Activated CD4-positive, alpha-beta T cell treated with anti-CD3 and anti-CD28 coated beads, Interleukin-2, amount 10 ng/mL, durations not matched to agents 7 days and 5 days (primary cell): ENCODE measurements at places on chromosomes 7 and 10.
A peak's percentile ranks its signal among the peaks of the same experiment; 100 is the strongest.

- no peak for DNase-seq
Measured at GRCh38 chr10:88530629-88531391, 52.3 kb downstream of the RNLS start.

GRCh38 chr10:80642661-80643060 lies 105.0 kb downstream of the SH2D4B start:
- DNase-seq: no peak

- no peak for DNase-seq
Measured at GRCh38 chr7:136857573-136857972, 10.9 kb upstream of the CHRM2 start.

GRCh38 chr10:114655671-114656070 lies 2.4 kb downstream of the ABLIM1 start:
- DNase-seq: no peak

DNA sequence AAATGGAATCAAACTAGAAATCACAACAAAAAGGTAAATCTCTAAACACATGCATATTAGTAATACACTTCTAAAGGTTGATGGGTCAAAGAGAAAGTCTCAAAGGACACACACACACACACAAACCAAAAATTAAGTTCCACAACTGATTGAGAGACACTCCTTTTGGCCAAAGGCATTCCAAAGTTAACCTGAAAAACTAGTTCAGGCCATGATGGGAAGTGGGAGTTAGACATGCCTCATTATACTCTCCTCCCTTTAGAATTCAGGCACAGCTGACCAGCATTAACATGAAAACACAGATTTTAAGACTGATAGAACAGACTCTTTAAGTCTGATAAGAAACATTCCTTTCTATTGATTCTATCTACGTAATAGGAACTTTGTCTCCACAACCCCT lies 332.4 kb upstream of the IGFBP3 start:
- DNase-seq: no peak

- no peak for DNase-seq
Measured at GRCh38 chr10:86871563-86872183, 85.7 kb downstream of the MMRN2 start.

DNA sequence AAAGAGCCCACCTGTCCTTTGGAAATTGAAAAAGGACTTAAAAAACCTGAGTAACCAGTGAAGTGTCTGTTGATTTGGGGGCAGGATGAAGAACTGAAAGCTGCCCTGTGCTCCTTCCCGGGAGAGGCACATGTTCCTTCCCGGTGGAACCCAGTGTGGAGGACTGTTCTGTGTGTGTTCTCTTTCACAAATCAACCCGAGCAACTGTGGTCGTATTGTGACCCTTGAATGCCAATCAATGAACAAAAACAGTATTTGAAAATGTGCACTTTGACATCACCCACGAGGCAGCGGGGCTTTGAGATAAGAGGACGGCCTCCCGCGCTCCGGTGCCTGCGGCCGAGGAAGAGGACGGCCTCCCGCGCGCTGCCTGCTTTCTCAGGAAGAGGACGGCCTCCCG lies 139.0 kb downstream of the VIPR2 start:
- DNase-seq: no peak

DNA sequence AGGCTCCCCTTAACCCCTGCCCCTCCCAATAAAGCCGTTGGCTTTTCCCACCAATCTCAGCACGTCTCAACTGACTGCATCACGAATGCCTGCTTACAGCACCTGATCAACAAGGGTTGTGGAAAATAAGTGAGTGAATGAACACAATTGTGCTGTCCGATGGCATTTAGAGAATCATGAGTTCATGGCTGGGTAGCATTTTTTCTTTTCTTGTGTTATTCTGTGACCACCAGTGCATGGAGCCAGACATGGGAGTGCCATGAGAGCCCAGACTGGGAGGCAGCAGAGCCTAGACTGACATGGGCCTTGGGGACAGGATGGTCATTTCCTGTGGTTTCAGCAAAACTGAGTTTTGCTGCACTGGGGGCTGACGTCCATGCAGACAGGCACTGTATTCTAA lies 254.1 kb upstream of the IGFBP3 start:
- DNase-seq: no peak

DNA sequence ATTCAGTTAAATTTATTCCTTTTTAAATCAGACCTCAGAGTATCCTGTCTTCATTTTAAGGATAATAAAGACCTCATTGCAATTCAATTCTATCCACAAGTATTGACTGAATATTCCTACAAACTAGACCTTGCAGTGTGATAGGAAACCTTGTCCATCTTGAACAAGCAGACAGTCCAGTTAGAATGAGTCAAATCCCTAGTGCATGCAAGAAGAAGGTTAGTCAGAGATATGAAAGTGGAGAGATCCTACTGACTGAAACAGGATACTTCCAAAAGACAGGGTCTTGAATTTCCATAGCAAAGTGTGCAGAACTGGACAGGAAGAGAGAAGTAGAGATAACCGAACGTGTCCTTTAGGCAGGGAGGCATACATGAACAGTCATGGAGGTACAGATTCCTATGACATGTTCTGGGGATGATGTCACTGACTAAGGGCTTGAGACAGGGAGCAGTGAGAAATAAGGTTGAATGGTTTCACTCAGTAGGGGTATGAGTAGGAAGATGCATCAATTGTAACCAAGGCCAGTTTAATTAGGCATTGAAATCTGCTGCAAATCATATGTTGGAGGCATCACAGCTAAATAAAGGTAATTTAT lies 45.2 kb downstream of the PPP1R3A start:
- no peak for DNase-seq

GRCh38 chr10:1208366-1209311 lies 152.5 kb downstream of the WDR37 start:
- DNase-seq: no peak

DNA sequence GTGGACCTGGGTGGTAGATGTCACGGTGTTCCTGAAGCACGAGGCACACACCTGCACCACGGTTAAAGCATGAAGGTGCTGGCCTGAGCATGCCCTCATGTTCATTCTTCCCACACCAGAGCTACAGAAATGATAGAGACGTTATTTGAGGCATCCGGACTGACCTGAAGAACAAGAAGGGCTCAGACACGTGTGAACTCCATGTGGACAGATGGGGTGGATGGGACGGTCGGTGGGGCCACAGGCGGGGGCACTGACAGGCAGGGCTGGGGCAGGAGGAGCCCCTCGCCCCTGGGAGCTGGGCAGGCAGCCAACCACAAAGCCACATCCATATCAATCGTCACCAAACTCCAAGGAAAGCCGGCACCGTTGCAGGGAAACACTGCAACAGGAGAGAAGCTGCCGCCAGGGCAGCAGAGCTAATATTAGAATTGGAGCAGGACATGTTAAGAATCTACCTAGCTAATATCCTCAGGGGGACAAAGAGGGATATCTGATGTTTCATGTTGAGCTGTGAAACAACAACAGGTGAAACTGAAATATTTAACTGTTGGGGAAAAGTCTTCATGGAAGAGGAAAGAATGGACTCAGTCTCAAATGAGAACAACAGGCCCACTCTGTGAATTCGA lies 37.8 kb upstream of the DIP2C start:
- no peak for DNase-seq

DNA sequence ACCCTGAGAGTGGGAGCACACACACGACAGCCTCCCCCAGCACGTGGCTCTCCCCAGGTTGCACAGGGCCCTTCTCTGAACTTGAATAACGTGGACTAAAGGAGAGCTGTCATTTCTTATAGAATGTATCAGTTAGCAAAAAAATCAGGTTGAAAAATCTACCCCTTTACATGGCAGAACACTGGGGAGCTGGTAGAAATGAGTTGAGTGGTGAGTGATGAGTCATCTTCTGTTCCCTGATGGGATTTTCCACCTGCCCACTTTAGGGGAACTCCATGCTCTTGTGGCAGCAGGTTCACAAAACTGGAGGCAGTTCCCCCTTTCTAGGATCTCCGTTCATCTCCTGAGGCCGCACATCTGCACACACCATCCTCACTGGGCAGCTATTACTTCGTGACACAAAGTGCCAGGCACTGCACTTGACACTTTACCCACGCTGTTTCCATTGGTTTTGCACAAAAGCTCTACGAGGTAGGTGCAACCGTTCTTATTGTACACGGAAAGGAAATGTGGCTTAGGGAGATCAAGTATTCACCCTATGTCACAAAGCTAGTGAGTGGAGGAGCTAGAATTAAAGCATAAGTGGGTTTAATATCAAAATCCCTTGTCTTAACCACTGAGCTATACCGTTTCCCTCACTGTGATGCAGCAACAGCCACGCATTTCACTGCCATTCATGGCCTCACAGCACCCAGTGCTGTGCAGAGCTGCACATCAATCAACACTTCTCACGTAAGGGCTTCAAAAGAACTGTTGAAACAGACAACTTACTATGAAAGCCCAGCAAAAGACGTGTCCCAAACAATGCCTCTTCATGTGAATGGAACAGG lies 80.2 kb downstream of the RNF216 start:
- DNase-seq: peak; percentile 52

DNA sequence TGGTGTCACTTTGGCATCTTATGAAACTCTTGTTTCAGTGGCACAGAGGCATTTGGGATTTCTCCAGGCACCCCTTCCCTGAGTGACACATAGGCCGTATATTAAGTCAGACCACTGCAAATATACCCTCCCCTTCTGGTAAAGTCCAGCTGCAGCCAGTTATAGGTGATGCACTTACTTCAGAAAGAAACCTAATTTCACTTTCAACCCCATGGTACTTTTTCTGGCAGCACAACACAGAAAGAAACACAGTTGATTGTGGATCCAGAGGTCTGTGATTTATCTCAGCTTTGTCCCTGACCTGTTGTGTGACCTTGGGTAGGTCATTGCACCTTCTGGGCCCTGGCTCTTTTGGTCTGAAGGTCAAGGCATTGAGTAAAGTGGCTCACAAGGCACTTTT lies 173.2 kb downstream of the BUB3 start:
- no peak for DNase-seq

DNA sequence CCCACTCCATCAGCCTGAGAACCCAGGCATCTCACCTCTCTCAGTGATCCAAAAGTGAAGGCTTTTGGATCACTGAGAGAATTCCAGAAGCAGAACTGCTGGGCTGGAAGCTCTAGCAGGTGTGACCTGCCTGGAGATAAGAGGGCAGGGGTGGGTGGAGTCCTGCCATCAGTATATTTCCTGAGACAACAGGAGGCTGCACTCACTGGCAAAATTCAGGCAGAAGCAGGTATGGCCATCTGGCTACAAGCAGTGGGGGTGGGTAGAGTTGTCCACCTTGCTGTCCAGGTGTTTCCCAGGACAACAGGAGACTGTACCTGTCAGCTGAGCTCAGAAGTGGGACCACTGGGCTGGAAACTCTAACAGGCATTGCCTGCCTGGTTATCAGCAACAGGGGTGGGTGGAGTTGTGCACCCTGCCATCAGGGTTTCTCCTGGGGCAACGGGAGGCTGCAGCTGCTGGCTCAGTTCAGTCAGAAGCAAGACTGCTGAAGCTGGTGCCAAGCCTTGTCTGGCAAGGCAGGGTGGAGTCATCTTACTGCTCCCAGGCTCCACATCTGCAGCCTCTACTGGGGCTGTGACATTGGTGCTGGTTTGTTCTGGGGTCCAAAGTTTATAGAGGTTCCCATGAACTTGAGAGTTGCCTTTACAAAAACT lies 47.2 kb upstream of the SFTPD start:
- no peak for DNase-seq

- DNase-seq: no peak
Measured at GRCh38 chr7:108455551-108455997, 662 bp downstream of the NRCAM start.

DNA sequence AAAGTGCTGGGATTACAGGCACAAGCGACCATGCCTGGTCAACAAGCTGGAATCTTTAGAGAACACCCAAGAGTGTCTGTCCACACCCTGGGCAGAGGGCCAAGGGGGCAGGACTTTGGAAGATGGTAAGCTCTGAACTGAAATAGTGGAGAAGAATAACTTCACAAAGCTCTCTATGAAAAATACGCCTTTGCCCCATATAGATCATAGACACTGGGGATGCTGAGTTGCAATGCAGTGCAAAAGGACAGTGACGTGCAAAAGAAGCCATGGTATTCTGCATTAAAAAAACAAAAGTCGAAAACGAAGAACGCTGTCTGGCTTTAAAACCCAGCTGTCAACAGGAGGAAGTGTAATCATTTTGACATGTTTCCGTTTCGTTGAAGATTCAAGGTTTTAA lies 353.6 kb downstream of the CALN1 start:
- DNase-seq: no peak

- DNase-seq: no peak
Measured at GRCh38 chr10:120998782-120999285, 147.7 kb downstream of the WDR11 start.

GRCh38 chr10:74234569-74234968 lies 83.5 kb downstream of the ADK start:
- no peak for DNase-seq

- no peak for DNase-seq
Measured at GRCh38 chr7:66050990-66051448, 24.6 kb upstream of the ASL start.

DNA sequence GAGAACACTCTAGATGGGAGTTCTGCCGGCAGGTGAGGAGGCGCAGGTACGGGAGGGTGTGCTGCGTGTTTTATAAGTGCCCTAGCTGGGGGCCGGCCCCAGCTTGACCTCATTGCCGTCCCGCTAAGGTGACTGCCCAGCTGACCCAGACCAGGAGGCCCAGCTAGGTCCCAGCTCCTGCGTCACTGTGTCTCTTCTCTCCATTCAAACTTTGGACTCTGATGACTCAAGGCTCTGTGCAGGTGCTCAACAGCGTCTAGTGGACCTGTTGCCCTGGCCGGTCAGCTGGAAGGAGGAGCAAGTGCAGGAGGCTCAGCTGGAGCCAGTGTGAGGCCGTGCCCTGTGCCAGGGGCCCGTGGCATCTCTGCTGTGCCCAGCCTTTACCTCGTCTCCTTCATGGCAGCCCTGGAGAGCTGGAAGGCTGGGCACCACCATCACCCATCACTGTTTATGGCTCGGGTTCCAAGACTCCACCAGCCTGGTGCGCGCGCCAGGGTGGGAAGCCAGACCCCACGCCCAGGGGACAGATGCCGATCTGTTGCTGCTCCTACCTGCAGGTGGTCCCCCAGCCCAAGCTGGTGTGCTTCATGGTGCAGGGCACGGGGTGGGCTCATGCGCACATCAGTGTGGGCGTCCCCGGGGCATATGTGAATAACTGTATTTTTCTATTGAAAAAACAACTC lies 14.6 kb downstream of the LHPP start:
- DNase-seq: no peak

DNA sequence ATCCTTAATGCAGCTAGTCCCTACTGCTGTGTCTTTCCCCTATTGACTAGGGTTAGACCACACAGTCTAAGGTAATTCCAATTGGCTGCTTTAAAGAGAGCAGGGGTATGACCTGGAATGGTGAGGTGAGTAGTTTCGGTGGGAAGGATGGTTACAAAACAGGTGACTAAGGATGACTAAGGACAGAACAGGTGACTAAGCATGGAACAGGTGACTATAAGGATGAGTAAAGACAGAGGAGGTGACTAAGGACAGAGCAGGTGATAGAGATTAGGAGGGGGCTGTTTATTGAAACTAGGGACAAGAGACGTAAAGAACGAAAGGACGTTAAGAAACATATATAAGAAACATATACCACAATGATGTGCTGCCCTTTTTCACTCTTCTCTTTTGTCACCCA lies 145.1 kb upstream of the TMEM106B start:
- no peak for DNase-seq

- DNase-seq: no peak
Measured at GRCh38 chr7:11655642-11656041, 176.4 kb downstream of the THSD7A start.

- DNase-seq: no peak
Measured at GRCh38 chr10:14665304-14665703, 109.4 kb downstream of the FAM107B start.

GRCh38 chr10:28349892-28350291 lies 47.0 kb upstream of the MPP7 start:
- DNase-seq: no peak
